ENCODE measurements at places on chromosomes 3 and 15. TPM values are rescaled to one million over a fixed set of nuclear protein-coding genes. Genes with fewer than 3 reads are reported as not detected.

Gene LCMT2
- total RNA-seq, result 3.1 TPM

Gene SCG5
- 9.9 TPM for total RNA-seq

Gene GPR176
- total RNA-seq, result 54.9 TPM

Gene BTLA
- not detected for total RNA-seq

Gene CCDC80
- 1,145 TPM for total RNA-seq

Gene CD276
- 127 TPM for total RNA-seq

Gene SLC12A8
- total RNA-seq, result 35.6 TPM

Gene RTP3
- total RNA-seq, result not detected

Gene THAP10
- total RNA-seq, result 2.2 TPM

Gene LTK
- not detected for total RNA-seq

Gene IQCH
- 0.60 TPM for total RNA-seq

Gene GRK7
- not detected for total RNA-seq

Gene MELTF
- total RNA-seq, result 87.5 TPM

Gene MKRN3
- total RNA-seq, result 2.0 TPM

Gene NDUFB4
- total RNA-seq, result 126 TPM

Gene NR1I2
- not detected for total RNA-seq

Gene EBLN2
- total RNA-seq, result 1.3 TPM

Gene BCHE
- total RNA-seq, result 54.6 TPM

Gene SLC28A1
- total RNA-seq, result not detected

Gene GRIP2
- total RNA-seq, result 0.17 TPM

Gene CTXN2
- total RNA-seq, result not detected

Gene PLA2G4D
- not detected for total RNA-seq

Gene TCAIM
- 16.2 TPM for total RNA-seq

Gene C3orf70
- total RNA-seq, result 4.3 TPM

Gene MRAS
- total RNA-seq, result 30.6 TPM

Gene QARS1
- total RNA-seq, result 390 TPM
